Naive thymus-derived CD8-positive, alpha-beta T cell (primary cell): ENCODE measurements at places on chromosomes 3 and 15.

GRCh38 chr3:161310649-161311423, 60.5 kb downstream of the SPTSSB start:
- peak; percentile 84 for DNase-seq

- no peak for DNase-seq
These were observed 154.7 kb downstream of the ATP10A start for GRCh38 chr15:25708391-25708790.

DNA sequence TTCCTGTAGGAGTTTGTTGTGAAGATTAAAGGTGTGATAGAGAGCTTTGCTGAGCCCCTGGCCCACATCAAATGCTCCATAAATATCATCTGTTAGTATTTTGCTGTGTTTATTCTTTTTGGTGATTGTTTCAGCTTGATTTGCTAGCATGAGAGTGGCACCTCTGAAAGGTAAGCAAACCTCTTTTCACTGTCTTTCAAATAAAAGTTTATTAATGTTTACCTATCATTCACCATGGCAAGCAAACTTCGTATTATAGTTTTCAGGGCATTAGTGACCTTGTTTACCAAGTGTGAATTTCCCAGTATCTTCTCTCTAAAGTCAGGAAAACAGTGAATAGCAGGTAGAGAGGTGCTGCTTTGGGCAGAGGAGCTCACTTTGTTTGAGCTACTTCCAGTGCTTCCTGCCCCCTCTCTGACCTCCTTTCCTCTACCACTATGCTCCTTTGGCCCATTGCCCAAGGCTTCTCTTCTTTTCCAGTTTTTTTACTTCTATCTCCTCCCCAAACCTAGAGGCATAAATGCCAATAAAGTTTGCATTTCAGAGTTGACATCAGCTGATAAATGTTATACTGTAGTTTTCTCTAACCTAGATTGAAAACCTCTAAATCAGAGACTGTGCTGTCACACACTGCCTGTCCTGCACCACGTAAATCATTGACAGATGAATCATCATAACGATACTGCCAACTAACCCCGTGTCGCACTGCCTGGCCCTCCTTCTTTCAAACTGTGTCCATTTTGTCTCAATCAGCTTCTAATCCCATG, 569.0 kb downstream of the TUSC7 start:
- no peak for DNase-seq

DNA sequence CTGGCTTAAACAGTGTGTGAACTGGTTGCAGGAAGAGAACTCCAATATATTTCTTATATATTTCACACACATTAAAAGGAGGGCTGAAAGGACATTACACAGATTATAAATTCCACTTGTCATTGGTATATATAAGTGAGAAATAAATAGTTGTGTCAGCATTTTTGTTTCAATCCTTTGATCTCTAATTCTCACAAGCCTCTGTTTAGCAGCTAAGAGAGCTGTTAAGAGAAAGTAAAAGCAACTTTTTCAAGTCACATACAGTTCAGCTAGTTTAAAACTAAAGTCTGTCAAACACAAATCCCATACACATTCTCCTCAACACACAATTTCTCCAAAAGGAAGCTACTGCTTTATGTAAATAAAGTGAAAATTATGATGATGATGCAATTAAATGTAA, 70.5 kb upstream of the CCDC39 start:
- no peak for DNase-seq

DNA sequence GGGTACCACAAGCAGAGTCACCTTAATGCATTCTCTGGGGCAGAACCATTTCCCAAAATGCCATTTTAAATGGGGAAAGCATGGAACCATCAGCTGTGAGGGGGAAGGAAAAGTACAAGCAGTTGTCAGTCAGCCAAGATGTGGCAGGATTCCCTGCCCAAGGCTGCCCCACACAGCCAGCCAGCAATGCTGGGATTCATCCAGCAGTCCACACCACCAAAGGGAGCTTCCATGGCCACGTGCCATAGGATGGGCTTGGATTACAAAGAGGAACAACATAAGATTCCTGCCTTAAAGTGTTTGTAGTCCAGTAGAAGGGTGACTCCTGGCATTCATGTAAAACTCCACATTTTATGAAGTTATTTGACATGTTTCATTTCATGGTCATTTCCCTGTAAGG, 233.3 kb downstream of the SHOX2 start:
- DNase-seq = no peak
